ENCODE measurements at places on chromosomes 11 and 22. TPM values are rescaled to one million over a fixed set of nuclear protein-coding genes. Genes with fewer than 3 reads are reported as not detected.

- no peak for DNase-seq
Measured at GRCh38 chr22:46982635-46983034, 220.2 kb downstream of the TBC1D22A start.

DNA sequence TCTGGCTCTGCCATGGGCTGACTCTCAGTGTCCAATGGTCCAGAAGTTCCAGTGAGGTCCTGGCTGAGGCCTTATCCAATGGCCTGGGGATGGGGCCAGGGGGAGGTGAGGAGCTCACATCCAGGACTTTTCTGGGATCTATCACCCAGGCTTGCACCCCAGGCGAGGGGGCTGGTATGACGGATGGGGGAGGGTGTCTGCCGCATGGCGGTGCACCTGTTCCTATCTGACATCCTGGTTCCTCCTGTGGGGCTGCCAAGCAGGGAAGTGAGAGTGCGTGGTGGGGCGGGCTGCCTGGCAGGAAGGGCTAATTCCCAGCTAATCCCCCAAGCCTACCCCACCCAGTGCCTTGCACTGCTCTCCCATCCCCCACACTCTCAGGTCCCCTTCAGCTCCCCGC lies 102.1 kb downstream of the NECTIN1 start:
- DNase-seq: no peak

- DNase-seq: no peak
Measured at GRCh38 chr22:38788846-38789245, 5.1 kb downstream of the DNAL4 start.

- no peak for DNase-seq
Measured at GRCh38 chr22:23678133-23678532, 12.7 kb upstream of the RGL4 start.

DNA sequence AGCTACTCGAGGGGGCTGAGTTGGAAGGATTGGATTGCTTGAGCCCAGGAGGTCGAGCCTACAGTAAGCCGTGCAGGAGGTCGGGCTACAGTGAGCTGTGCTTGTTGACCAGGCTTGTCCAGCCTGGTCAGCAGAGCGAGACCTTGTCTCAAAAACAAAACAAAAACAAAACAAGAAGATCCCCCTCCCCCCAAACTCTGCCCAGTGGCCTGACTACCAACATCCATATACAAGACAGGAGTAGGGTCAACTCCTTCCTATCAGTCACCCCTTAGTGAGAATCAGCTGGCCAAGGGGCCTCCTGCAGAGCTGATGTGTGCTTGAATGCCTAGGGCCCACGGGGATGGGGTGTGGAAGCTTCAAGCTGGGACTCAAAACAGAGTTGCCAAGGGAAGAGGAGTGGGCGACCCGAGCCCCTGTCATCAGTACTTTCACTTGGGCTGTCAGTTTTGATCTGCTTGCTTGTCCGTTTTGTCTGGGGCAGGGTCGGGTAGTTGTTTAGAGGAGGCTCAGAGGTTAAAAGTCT lies 942 bp upstream of the TSPAN18 start:
- no peak for DNase-seq

GRCh38 chr11:75562048-75562835 lies at the start of gene SERPINH1:
TSS of gene SERPINH1 (plus strand) at chr11:75562253. CDS start at chr11:75566350, 4,097 bp downstream.
- peak; percentile 87 for DNase-seq

Gene PVALB
- not detected for total RNA-seq

Gene TPBGL
- total RNA-seq: not detected

Gene AGBL2
- total RNA-seq: 0.55 TPM

Gene CCDC81
- total RNA-seq: 0.51 TPM
